ENCODE measurements at places on chromosomes 3 and 15. TPM values are rescaled to one million over a fixed set of nuclear protein-coding genes. Genes with fewer than 3 reads are reported as not detected.

Gene HAPLN3
- 45.3 TPM for polyA plus RNA-seq

Gene TMEM158
- 3.9 TPM for polyA plus RNA-seq

Gene TFDP2
- polyA plus RNA-seq = 10.0 TPM

Gene TEX55
- polyA plus RNA-seq = not detected

- no peak for DNase-seq
Observed at GRCh38 chr15:59352683-59353082, 20.0 kb downstream of the MYO1E start.

GRCh38 chr3:191901741-191902140 is 440.8 kb downstream of the PYDC2 start:
- DNase-seq = no peak

- no peak for DNase-seq
Observed at GRCh38 chr3:171194965-171195364, 168.4 kb upstream of the SLC2A2 start.

DNA sequence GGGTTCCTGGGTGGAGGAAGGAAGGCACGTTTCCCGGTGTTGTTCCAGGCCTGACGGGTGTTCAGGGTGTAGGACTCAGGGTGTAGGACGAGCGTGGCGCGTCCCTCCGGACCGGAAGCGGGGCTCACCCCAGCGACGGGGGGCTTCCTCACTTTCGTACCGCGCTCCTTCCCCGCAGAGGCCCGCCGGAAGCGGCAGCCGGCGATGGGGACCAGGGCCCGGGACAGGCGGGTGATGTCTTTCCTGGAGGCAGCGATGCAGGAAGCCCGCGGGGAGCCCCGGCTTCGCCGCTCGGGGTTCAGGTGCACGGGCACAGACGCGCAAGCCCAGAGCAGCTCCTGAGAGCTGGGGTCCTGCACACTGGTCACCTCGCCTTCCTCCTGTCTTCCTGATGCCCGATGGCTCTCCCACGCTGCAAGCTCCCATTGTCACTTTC is 13.4 kb downstream of the FOXL2NB start:
- no peak for DNase-seq

DNA sequence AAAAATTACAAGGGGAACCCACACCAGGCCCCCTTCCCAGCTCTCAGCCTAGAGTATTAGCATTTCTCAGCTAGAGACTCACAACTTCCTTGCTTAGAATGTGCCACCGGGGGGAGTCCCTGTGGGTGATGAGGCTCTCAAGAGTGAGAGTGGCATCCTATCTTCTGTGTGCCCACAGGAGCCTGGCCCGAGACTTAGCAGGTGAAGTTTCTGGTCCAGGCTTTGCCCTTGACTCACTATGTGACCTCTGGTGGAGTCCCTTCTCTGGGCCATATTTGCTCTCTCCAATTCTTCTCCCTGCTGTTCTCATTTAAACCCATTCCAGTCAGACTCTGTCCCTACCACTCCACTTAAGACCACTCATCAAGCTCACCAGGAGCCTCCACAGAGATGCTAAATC is 18.1 kb downstream of the CLK3 start:
- no peak for DNase-seq

GRCh38 chr3:10238345-10239183 is 9.7 kb upstream of the TATDN2 start:
- no peak for DNase-seq

- no peak for DNase-seq
Observed at GRCh38 chr3:134775831-134776230, 19.2 kb upstream of the EPHB1 start.

- no peak for DNase-seq
Observed at GRCh38 chr15:75817138-75817935, 25.9 kb upstream of the UBE2Q2 start.

GRCh38 chr15:77064539-77065308 is 6.2 kb downstream of the TSPAN3 start:
- DNase-seq = no peak
